ENCODE measurements at places on chromosomes 5 and 9.

DNA sequence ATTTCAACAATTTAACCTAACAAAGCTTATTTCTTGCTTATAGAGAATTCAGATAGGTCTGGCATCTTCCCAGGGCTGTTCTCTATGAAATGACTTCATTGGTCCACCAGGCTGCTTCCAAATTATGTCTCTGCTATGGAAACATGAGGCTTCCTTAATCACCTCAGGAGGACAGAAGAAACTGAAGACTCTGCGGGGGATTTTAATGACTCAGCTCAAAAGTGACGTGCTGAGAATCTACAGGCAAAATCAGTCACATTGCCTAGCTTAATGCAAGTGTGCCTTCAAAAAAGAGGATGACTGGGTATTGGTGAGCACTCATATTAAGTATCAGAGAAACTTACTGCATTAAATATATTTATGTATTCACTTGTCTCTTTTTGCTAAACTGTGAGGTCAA is 315.5 kb upstream of the RGMB start:
- no peak for DNase-seq

DNA sequence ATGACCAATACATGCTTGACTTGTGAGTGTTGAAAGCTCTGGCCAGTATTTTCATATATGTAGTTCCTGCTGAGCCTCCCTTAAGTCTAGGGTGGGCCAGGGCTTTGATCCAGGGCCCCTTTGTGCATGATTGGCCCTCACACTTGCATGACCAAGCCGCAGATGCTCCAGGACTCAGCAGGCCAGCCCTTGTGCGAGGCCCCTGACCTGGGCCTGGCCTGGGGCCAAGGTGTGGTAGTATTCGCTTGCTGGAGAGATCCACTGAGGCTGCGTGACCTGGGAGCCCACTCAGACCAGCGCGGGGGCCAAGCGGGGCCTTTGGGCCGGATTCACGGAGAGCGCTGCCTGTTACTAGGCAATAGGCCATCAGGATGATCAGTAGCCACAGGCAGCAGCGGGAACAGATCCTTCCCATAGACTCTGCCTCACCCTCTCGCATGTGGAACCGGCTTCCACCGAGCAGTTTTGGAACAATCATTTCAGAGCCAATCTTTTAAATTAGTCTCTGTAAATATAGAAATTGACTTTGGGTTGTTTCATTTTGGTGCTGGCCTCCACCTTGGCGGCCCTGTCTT is 79.0 kb upstream of the PTCH1 start:
- DNase-seq = no peak

- DNase-seq = no peak
Observed at GRCh38 chr9:3256571-3257330, 269.1 kb downstream of the RFX3 start.

- DNase-seq = no peak
Observed at GRCh38 chr9:93959739-93960154, 4.6 kb upstream of the BARX1 start.

- DNase-seq = no peak
Observed at GRCh38 chr9:93660352-93661046, 84.1 kb downstream of the PHF2 start.

- DNase-seq = no peak
Observed at GRCh38 chr5:179154346-179154990, 94.3 kb downstream of the ZNF354C start.

DNA sequence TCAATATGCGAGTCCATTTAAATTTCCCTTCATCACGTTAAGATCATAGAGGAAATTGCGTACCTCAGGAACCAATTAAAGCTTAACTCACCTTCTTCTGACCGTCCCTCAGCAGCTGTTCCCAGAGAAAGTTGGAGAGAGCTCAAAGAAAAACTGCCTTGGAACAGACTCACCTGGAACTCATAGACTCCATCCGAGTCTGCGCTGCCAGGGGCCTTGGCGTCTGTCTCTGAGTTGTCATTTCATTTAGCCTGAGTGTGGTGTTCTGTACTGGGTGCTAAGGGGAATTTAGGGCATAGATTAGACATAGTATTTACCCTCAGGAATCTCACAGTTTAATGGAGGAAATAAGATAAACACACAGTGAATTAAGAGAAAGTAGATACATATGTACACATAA is 892.7 kb downstream of the TLE1 start:
- no peak for DNase-seq

GRCh38 chr5:68187268-68188055 is 28.1 kb upstream of the PIK3R1 start:
- no peak for DNase-seq

GRCh38 chr5:10645146-10645545 is 81.3 kb downstream of the ANKRD33B start:
- DNase-seq = no peak

- DNase-seq = no peak
Observed at GRCh38 chr9:124370896-124371582, 44.2 kb downstream of the PSMB7 start.

- DNase-seq = no peak
Observed at GRCh38 chr9:109228093-109228642, 61.1 kb upstream of the FRRS1L start.

GRCh38 chr9:123470991-123471770 is 115.2 kb downstream of the CRB2 start:
- DNase-seq = no peak

- no peak for DNase-seq
Observed at GRCh38 chr9:16869882-16870595, 431 bp downstream of the BNC2 start.

GRCh38 chr9:131423171-131423581 is 29.3 kb downstream of the PRRC2B start:
- DNase-seq = no peak

GRCh38 chr5:111461255-111461671 is 51.1 kb downstream of the STARD4 start:
- no peak for DNase-seq

DNA sequence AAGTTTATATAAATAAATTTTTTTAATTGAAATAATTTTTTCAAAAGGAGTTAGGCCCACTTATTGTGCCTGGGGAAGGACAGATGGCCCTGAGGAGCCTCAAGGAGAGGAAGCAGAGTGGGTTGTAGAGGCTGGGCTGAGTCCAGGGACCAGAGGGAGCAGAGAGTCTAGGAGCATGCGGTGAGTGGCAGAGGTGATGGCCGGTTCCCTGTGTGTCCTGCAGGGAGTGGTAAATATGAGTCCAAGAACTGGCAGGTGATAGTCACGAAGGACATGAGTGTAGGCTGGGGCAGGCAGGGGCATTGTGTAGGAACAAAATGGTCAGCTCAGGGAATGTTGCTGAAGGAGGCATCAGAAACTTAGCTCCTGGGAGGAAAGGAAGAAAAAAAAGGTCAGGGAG is 8.3 kb upstream of the BTNL9 start:
- no peak for DNase-seq

DNA sequence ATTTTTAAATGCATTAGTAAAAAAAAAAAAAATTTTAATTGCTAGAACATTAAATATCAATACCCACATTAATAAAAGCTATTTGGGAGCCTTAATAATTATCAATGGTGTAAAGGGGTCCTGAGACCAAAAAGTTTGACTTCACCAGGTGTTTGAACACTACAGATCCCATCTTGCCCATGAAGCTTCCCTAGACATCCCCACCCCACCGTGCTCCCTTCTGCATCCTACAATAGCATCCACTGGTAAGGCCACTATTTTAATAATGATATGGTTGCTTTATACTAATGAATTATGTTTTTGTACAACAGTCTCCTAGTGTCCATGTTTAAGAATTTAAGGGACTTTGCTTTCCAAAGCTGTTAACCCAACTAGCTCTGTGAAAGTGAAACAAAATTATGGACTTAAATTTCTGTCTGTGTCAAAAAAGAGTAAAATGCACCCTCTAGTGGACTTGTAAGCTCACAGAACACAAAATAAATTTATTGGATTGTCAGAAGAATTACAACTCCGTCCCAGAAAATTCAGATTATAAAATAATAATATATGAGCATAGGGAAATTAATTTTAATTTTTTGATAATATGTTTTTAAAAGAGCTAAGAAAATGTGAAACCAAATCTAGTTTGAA is 76.0 kb downstream of the ARL15 start:
- no peak for DNase-seq

GRCh38 chr9:36765468-36766341 is 193.0 kb downstream of the MELK start:
- peak; percentile 93 for DNase-seq

DNA sequence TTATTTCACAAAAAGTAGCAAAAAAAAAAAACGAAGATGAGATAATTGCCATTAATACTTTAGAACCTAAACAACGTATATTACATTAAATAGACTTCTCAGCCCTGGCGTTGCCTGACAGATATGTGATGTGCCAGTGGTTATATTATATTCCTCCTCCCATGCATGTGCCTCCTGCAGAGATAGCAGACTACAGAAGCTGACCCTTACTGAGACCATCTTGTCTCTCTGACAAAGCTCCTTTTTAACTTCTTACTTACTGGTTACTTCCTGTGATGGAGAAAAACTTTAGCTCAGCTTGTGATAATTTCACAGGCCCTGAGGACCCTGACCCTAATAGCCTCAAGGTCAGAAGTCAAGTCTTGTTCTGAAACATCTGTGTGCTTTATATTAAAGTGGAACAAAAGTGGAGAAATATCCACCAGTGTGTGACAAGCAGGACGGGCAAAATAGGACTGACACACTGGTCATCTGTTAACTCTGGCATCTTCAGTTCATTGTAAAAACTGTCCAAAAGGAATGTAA is 80.6 kb upstream of the POU5F2 start:
- no peak for DNase-seq

- no peak for DNase-seq
Observed at GRCh38 chr9:23717505-23717904, 108.5 kb downstream of the ELAVL2 start.

- DNase-seq = no peak
Observed at GRCh38 chr5:179192891-179193470, 132.8 kb downstream of the ZNF354C start.

GRCh38 chr5:138011991-138012390 is 20.9 kb downstream of the FAM13B start:
- DNase-seq = no peak

- no peak for DNase-seq
Observed at GRCh38 chr5:173010547-173011464, 27.2 kb downstream of the ATP6V0E1 start.

DNA sequence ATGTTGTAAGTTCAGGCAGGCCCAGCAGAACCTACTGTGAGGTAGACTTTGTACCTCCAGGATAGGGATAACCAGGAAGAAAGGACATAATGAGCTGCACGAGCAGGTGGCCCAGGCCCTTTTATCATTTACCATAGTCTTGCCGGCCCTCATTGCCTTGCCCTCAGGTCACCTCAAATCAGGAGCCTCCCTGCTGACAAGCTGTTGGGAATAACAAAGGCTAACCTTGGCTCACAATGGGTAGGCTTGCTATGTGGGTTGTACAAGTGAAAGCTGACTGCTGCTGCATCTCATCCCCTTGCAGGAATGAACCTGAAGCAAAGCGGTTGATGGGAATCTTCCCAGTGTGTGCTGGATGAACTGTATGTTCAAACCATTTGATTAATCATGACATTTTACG is 159.5 kb upstream of the ACTBL2 start:
- DNase-seq = no peak

- no peak for DNase-seq
Observed at GRCh38 chr5:157198277-157198986, 17.8 kb downstream of the ITK start.

- no peak for DNase-seq
Observed at GRCh38 chr5:143536364-143536763, 132.9 kb upstream of the NR3C1 start.

DNA sequence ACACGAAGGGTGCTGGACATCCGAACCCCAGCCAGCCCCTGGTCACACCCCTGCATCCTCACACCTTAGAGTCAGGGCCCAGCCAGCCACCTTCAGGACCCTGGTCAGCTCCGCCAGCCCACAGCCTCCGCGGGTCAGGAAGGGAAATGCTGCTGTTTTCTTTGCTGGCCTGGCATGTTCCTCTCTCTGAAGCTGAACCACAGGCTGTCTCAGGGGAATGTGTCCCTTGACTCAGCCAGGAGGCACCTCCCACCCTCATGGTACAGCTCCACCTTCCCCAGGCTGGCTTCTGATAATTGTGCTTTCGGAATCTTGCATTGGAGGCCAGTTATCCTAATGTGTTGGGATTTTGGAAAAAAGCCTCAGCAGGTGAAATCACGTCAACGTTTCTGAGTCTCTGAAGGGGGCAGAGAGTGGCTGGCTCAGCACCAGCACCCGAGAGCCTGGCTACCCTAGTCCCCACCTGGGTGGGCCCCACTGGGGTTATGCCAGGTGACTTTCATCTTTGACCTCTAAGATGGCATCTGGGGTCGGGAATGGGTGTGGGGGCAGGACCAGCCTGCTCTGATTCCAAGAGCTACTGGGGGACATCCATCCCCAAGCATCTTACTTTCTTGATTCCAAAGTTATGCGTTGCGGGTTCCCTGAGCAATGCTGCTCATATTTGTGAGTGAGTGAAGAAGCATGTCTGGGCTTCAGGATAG is 9.8 kb upstream of the OLFM1 start:
- DNase-seq = no peak

DNA sequence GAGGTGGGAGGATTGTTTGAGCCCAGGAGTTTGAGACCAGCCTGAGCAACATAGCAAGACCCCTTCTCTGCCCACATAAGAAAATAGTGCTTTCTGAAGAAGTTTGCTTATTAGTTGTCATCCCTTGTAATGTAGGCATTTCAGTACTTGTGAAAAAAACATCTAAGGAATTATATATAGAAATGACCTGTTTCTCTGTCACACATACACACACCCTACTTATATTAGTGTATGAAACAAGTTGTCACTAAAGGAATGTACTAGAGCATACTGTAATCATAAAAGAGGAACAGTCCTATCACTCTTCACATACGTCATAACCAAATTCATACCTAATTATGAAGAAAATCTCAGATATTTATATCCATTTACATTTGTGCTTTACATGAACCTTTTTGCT is 122.0 kb downstream of the NIPBL start:
- no peak for DNase-seq

DNA sequence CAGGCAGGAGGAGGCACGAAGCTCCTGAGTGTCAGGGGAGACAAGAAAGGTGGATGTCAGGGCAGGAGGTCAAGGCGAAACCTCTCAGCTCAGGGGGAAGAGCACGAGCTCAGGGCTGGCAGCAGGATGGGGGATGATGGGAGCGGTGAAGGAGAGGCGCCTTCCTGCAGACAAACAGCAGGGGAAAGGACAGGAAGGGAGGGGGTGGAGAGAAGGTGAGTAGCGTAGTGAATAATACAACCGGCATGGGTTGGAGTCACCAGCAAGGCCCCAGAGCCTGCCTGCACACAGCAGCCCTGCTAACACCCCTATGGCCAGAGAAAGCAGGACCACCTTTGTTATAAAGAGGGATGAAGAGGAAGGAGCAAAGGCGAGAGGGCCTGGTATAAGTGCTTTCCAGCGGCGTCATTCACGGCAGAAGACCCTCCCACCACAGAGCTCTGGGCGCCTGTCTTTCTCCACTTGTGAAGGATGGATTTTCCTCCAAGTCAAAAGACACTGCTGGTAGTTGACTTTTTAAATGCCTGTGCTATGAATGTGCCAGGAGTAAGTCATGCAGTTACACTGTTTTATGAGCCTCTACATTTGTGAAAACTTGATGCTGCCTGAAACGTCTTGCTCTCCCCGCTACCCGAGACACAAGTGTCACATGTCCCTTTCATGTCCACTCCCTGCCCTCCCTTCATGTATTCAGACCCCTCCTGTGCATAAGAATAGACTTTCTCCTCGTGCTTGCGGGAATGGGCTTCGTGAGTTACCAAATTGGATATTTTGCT is 84.8 kb upstream of the IRX1 start:
- DNase-seq = no peak

GRCh38 chr5:129973716-129974426 is 69.6 kb downstream of the CHSY3 start:
- no peak for DNase-seq

Data from stimulated activated CD4-positive, alpha-beta T cell treated with anti-CD3 and anti-CD28 coated beads, Interleukin-15, amount 100 ng/mL, for 48 hours (primary cell).